ENCODE measurements at places on chromosomes 4 and X.

GRCh38 chr4:54703182-54703581, 45.4 kb downstream of the KIT start:
- DNase-seq, result no peak

GRCh38 chr4:89009115-89009514, 47.9 kb downstream of the FAM13A start:
- no peak for DNase-seq

- DNase-seq, result no peak
Measured at GRCh38 chrX:43551590-43551989, 104.5 kb upstream of the MAOA start.

- no peak for DNase-seq
Measured at GRCh38 chr4:107083-107443, 17.2 kb upstream of the ZNF718 start.

DNA sequence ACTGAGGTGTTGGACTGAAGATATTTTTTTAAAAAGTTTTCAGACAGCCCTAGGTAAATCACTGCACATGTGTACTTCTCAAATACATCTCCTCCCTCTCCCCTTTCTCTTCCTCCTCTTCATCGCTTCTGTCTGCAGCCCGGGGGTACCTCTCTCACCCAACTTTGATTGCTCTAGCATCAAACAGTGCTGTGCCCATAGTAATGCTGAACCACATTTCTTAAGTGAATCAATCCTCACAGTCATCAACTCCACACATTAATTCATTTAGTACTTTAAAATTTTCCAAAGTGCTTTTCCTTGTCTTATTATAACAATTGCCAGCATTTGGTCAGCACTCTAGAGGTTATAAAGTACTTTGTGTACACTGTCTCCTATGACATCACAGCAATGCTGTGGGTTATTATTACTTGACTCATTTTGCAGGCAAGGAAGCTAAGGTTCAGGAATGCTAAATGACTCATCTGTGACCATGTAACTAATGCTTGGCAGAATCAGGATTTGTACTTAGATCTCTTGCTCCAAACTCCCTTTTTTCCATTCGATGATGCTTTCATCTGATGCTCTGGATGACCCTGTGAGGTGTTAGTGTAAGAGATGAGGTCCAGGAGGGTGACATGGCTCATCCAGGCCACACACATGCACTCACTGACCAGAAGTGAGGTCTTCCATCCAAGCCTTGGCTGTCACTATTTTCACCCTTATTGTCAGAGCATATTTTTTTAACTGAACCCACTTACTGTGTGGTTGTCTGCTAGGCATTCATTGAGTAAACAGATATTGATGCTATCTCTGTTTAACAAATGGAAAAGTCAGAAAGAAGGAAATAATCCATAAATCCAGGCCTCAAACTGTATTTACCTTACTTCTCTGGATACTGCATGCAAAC, 58.8 kb downstream of the RHOH start:
- DNase-seq, result no peak

DNA sequence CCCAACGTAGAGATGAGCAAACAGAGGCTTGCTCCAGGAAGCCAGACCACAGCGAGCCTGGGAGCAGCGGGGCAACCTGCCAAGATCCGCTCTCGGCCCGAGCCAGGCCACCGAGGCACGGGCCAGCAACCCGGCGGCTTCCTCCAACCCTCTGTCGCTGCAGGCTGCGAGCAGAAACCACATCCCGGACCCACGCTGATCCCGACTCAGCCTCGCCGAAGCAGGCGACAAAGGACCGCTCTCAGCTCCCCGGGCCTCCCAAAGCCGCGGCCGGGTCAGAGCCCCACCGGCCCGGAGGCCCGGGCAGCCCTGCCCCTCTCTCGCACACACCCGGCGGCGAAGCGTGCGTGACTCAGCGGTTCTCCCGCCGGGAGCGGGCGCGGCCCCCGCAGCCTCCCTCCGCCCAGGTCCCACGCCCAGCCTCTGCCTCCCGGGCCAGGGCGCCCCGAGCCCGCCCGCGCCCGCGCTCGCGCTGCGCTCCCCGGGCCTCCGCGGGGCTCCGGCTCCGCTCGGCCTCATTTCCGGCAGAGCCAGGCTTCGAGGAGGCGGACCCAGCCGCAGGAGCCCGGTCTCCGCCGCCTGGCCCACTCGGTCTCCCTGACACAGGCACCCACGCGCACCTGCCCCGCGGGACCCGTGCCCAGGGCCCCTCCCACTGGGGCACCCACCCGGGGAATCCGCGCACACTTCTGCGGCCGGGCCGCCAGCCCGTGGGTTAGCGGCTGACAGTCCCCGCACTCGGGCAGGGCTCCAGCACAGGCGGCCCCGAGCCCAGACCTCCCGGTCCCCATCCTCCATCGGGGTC, 1.7 kb downstream of the PPP2R2C start:
- no peak for DNase-seq

DNA sequence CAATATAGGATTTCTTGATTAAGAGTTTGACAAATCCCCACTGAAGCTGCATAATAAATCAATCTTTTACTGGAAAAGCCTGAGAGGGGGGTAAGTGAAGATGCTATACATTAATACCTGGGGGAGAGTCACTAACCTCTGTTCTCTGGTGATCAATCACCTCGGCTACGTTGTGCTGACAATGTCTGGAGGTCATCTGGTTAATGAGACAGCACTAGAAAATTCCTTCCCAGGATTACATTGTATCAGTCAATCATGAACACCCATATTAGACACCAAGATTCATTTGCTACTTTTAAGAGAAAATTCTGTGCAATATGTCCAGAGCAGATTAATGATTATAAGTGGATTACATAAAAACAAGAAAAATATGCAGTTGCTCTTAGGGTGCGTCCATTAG, 408.3 kb downstream of the PDHA2 start:
- no peak for DNase-seq

GRCh38 chr4:152374153-152374552, 161.7 kb downstream of the FBXW7 start:
- DNase-seq, result no peak

DNA sequence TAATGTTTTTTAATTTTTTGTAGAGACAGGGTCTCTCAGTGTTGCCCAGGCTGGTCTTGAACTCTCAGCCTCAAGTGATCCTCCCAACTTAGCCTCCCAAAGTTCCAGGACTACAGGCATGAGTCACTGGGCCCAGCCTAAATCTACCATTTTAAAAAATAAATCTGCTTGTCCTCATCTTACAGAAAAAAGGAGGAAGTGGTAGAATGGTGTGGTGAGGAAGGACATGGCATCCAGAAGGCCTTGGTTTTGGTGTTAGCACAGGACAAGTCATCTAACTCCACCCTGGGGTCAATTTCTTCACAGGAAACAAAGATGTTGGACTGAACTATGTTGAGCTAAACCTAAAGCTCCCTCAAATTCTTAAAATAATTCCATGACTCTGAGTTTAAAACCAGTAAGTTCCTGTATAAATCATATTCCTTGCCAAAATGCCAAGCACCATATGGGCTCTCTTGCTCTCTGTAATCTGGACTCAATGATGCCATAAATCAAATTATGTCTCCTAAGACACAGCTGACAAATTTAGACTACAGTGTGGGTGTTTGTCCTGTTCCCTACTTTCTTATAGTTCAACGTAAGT, 253.9 kb upstream of the NOCT start:
- no peak for DNase-seq

All from DMS79 (cell line).